ENCODE measurements at places on chromosomes 16 and 17.

DNA sequence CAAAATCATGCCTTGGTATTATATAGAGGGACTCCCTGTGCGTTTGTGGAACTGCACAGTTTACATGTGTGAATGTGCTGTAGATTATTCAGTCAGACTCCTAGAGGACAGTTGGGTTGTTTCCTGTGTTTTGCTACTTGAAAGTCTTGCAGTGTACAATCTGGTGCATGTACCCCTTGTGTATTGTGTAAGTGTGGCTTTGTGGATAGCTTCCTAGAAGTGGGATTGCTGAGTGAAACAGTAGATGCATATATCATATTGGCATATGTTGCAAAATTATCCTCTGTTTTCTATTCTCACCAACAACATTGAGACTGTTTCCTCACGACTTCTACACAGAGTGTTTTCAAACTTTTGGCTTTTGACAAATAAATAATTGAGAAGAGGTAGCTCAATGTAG, 263.7 kb downstream of the MAP2K6 start:
- no peak for DNase-seq

DNA sequence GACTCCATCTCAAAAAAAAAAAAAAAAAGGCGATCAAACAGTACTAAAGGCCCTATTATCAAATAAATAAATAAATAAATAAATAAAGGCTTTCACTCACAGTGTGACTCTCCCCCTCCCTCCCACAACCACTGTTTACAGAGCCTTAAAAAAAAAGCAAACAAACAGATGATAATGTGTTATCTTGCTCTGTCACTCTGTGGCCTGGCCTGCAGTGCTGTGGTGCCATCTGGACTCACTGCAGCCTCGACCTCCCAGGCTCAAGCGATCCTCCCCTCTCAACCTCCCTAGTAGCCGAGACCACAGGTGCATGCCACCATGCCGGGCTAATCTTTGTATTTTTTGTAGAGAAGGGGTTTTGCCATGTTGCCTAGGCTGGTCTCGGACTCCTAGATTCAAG, 8.1 kb upstream of the NAGLU start:
- no peak for DNase-seq

- no peak for DNase-seq
Observed at GRCh38 chr16:63975669-63976068, 1146.2 kb downstream of the CDH11 start.

GRCh38 chr17:4362141-4362540, 4.3 kb downstream of the UBE2G1 start:
- no peak for DNase-seq

GRCh38 chr17:71032746-71033273, 863.5 kb downstream of the KCNJ2 start:
- DNase-seq, result no peak

DNA sequence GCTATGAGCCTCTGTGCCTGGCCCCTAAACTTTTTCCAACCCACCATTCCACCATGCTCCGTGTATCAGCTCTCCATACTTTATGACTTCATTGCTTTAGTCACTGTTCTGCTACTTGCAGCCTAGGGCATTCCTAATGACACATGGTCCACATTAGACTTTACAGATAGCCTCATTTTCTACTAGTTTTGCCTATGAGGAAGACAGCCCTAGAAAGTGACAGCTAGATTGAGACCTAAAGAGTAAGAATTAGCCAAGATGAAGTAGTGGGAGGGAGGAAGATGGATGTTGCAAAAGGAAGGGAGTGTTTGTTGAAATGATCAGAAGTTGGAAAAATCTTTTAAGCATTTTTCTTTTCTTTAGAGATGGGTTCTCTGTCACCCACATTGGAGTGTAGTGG, 11.0 kb downstream of the C16orf54 start:
- no peak for DNase-seq

DNA sequence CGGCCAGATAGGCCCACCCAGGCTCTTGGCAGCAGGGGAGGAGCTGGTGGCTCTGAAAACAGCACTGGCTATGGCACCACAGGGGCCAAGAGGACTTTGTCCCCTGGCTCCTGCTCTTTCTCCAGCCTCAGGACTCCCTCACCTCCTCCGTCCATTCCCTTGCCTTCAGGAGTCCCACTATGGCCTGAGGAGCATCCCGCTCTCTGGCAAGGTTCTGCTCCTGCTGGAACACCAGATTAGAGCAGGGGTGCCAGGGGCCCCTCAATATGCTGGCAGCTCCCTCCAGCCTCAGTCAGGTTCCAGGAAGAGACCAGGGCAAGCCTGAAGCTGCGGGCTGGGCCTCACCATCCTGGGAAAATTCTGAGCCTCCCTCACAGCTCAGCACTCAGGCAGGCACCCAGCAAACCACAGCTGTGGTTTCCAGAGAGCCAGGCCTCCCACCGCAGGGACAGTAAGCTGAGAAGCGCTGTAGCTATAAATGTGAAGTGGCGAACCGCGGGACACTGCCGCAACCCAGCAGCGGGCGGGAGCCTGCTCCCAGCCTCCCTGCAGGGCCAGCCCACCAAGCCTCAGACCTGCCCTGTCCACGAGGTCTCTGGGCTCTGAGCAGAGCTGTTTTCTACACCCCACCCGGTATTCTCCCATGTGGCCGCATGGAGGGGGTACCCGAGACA, 25.7 kb downstream of the C17orf100 start:
- peak; percentile 59 for DNase-seq
